Activated CD4-positive, CD25-positive, alpha-beta regulatory T cell (primary cell): ENCODE measurements at places on chromosomes 1 and 21.
A peak's percentile ranks its signal among the peaks of the same experiment; 100 is the strongest.

GRCh38 chr1:15885701-15886610 is 38.4 kb downstream of the SPEN start:
- DNase-seq: no peak

DNA sequence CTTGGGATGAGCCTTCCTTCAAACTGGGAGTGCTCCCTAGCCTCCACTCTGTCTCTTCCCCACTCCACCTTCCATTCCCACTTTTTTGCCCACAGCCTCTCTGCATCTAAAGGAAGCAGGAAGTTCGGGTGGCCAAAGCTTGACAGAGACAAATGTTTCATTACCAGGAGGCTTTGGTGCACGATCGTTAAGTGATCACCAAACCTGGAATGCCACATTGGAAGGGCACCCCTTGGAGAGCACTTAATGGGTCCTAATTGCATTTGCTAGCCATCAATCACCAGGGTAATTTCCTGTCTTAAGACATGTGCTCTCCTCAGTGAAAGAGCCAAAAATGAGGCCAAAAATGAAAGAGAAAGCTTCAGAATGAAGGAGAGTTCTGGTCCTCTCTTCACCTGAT is 206.5 kb downstream of the TNR start:
- no peak for DNase-seq

DNA sequence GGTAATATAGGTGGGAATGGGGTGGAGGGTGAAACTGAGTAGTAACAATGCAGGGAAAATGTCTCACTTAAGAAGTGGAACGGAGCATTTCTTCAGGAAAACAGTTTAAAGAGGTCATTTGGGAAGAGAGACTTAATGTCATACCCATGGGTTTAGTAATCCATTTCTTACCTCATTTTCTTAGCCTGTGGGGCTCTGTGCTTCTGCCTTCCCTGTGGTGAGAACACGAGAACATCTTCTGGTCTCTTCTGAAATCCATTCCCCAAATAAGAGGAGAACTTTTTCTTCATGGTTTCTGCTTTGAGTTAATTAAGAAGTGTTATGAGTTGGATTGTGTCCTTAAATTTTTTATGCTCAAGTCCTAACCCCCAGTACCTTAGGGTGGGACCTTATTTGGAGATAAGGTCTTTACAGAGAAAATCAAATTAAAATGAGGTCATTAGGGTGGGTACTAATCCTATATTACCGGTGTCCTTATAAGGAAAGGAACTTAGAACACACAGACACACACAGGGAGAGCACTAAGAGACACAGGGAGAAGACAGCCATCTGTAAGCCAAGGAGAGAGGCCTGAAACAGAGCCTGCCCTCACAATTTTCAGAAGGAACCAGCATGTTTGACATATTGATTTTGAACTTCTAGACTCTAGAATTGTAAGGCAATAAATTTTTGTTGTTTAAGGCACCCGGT is 5.4 kb downstream of the CCDC190 start:
- no peak for DNase-seq

- no peak for DNase-seq
Measured at GRCh38 chr1:204889681-204890383, 19.2 kb downstream of the NFASC start.

- no peak for DNase-seq
Measured at GRCh38 chr21:33265664-33266049, 510 bp upstream of the IL10RB start.

DNA sequence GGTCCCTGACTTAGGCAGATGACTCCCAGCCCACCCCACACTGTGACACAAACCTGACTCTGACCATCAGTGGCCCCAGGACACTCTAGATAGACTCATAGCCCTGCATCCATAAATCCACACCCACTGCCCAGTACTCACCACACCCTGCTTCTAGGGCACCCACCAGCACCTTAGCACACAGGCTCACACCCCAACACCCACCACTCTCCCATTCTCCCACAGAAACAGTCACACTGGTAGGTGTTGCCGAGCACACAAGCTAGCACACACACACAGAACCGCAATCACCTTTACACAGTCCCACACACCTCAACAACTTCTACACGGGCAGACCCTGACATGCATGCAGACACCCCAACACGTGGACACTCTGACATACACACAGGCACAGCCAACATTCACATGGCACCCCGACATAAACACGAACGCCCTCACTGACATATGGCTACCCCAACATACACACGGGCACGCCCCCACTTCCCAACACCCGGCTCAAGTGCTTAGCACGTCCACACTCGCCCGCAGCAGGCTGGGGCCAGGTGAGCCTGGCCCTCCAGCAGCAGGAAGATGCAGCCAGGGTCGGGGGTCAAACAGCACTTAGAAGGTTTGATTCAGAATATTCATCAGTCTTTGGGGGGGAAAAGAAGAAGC is 105.5 kb upstream of the TARDBP start:
- no peak for DNase-seq

DNA sequence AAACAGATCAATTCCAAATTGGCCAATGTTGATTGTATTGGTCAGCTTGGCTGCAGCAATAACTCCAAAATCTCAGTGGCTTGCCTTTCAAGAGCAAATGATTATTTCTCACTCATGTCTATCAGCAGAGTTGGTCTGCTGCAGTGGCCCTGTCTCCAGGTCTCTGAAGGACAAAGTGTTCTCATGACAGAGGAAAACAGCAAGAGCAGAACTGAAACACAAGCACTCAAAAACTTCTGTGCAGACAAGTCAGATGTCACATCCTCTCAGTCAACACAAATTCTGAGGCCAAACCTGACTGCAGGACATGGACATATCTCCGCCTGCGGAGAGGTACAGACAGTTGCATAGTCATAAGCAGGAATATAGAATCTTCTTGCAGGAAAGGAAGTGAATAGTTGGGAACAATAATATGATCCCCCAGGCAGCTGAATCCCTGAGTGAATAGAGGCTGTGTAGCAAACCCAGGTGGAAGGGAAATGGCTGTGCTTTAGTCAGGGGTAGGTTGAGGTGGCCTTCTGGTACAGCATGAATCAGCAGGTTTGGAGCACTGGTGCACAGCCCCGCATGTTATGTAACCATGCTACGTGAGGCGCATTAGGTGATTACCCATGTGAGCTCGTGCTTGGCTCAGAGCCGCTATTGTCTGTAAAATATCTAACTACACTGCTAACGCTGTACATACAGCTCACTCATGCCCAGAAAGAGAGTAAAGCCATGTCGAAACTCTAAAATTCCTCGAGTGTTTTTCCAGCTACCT is 17.1 kb upstream of the UBE2U start:
- no peak for DNase-seq

DNA sequence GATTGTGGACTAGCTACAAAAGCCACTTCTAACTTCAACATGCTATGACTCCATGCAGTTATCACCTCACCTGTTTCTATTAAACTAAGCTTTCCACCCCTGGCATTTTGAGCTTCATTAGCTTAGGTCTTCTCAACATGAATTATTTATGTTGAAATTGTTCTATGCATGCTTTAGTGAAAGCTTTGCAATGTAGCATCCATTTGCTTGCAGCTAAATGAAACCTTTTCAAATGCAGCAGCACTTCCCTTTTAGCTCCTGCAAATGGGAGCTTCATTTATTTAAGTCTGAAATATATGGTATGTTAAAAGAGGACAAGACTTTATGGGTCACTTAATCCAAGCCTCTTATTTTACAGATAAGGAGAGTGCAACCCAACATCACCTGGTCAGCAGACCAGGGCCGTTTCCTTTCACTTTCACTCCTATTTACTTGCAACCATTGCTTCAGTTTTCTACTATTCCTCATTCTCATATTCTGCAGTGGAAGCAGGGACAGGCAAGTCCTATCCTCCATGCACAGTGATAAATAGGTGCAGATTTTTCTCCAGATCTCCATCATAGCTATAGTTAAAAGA is 56.4 kb upstream of the SAMSN1 start:
- DNase-seq: no peak

DNA sequence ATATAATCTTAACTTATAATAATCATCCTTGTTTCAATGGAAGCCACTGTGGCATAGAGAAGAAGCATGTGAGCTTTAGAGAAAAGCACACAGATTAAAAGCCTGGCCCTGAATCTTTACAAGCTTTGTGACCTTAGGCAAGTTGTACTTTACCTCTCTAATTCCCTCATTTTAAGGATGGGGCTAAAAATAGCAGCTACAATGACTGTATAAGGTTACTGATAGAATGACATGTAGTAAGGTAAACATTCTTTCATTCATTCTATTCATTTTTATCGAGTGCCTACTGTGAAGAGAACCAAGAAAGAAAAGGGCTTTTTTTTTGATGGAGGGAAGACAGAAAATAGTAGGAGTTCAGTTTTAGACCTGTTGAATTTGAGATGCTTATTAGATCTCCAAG is 25.6 kb downstream of the CDKN2C start:
- no peak for DNase-seq

DNA sequence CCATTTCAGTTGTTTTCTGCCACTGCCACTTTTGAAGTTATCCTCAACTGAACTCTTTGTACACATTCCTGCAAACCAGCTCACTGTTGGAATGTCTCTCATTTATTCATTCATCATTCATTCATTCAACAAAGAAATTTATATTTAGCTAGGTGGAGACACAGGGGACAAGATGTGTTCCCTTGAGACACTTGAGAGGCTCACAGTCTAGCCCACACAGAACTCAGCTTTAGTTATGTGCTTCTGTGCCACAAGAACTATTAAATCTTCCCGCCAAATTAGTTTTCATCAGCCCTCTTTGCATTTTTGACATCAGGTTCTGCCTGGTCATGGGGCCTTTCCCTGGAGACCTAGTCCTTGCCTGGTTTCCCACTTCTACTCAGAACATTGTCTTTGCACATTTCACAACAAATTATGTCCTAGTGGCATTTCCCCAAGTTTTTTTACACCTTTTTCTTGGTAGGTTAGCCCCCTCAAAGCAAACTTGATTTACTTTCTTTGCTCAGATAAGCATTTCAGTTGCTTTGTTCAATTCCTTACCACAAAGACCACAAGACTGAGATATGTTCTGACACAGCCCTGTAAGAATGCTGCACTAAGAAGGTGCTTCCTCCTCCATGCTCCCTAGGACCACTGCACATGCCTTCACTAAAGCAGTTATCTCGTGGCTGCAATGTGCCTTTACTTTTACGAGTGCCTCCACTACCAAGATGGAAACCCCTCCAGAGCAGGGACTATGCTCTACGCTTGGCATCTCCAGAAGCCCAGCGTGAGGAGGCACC is 31.0 kb downstream of the ILDR2 start:
- no peak for DNase-seq

GRCh38 chr1:4690951-4691675 is 36.7 kb downstream of the AJAP1 start:
- DNase-seq: no peak

DNA sequence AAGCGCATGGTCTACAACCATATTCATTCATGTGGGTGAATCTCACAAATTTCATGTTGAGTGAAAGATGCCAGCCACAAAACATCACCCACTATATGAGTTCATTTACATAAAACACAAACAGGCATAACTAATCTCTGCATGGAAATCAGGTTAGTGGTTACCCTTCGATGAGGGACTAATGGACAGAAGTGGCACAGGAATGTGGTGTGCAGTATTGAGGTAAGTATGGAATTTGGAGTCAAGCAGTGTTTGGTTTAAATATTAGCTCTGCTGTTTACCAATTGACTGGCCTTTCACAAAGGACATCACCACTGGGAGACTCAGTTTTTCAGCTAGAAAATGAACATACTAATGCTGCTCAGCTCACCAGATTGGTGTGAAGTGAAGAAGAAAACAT is 24.2 kb downstream of the CCDC185 start:
- DNase-seq: no peak

DNA sequence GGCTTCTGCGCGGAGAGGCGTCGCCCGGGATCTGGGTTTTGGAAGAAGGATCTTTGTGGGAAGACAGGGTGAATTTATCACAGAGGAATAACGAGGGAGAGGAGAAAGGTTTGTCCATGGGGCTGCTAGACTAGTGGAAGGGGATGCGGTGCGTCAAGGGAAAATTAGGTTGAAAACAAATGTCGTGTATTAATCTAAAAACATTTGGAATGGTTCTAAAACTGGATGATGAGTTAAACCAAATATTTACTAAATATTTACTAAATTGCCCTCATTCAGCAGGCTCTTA is 647 bp downstream of the RO60 start:
- no peak for DNase-seq

DNA sequence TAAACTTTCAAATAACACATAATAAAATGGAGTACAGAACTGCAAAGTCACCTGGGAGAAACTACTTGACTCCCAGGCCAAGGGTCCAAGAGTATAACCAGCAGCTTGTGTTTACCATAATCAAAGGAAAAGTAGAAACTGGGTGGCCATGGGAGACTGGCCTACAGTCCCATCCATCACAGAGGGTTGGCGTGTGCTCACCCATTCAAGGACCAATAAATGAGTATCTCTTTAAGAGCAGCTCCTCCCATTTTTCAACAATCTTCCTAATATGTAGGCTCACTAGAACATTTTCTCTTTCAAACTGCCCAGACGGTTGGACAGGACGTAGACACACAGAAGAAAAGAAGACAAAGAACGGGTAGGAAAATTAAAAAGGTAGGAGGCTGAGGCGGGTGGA is at the start of gene FMO3:
FMO3 (plus strand) TSS at position 302 of the 400 bp plus-strand sequence. CDS start 1,754 bp downstream, outside the sequence.
- no peak for DNase-seq

GRCh38 chr1:30313176-30313575 is 410.2 kb downstream of the MATN1 start:
- no peak for DNase-seq

- no peak for DNase-seq
Measured at GRCh38 chr21:33849834-33850233, 65.8 kb downstream of the ATP5PO start.

GRCh38 chr1:19700079-19700777 is 35.6 kb downstream of the HTR6 start:
- no peak for DNase-seq

- no peak for DNase-seq
Measured at GRCh38 chr21:45032977-45033710, 41.2 kb upstream of the ADARB1 start.

GRCh38 chr1:14909920-14910460 is 243.6 kb upstream of the TMEM51 start:
- no peak for DNase-seq

- peak; percentile 28 for DNase-seq
Measured at GRCh38 chr1:27992276-27992675, 32.5 kb downstream of the XKR8 start.

- no peak for DNase-seq
Measured at GRCh38 chr1:178870944-178871343, at the start of gene ANGPTL1. ANGPTL1 (minus strand) TSS chr1:178871077; CDS start chr1:178865776, 5,301 bp downstream.

DNA sequence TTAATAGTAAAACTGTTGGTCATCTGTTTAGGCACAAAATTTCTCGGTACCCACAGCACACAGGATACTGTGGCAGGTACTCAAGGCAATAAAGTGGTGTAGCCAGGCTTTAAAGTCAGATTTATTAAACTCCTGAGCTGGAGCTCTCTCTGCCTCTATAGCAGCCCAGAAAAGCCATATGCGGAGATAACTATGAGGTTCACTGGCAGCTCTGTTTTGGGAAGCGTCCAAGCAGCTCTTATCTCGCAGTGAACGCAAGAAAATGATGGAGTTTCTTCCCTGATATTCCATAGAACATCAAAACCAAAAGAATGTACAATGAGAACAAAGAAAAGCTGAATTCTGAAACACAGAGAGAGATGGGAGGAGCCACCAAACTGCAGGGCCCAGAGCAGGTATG is 248.3 kb downstream of the C1orf94 start:
- no peak for DNase-seq

- DNase-seq: no peak
Measured at GRCh38 chr1:88897070-88897730, 5.8 kb upstream of the GTF2B start.

- no peak for DNase-seq
Measured at GRCh38 chr1:240237305-240237721, 145.6 kb downstream of the FMN2 start.
